ENCODE measurements at places on chromosomes 2 and 18. TPM values are rescaled to one million over a fixed set of nuclear protein-coding genes. Genes with fewer than 3 reads are reported as not detected.
A peak's percentile ranks its signal among the peaks of the same experiment; 100 is the strongest.

GRCh38 chr2:218003281-218003944 lies 618 bp upstream of the TNS1 start:
- ATAC-seq: peak; percentile 50

DNA sequence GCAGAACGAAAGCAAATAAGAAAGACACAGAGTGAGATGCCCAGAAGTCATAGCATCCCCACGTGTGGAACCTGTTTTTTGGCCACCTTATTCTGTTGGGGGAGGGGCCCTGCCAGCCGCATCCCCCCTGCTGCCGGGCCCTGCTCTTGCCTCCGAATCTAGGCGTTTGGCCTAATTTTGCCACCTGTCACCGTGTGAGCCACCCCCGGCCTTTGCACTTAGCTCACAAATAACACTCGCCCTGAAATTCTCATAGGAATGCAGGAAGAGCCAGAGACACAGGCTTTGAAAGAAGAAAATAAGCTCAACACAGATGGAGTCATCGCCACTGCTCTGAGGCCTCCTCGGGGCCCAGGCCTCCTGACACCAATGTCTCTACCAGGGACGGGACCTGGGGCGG lies 522.6 kb upstream of the SALL3 start:
- ATAC-seq: no peak

- ATAC-seq: no peak
Measured at GRCh38 chr18:60235164-60235563, 137.4 kb downstream of the MC4R start.

DNA sequence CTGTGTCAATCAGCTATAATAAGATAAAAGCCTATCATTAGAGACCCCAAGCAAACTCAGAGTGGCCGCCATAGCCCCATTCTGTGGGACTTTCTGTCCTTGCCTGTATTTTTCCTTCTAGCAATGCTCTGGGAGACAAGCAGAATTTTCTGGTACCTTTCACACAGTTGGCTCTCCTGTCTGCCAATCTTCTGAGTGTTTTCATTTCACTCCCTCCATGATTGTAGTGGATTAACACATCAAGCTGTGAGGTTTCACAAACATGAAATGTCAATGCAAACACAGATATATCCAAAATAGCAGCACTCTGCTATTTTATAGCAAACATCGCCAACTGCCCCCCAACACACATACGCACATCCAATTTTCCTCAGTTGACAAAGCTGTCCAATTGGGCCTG lies 64.9 kb downstream of the C1D start:
- no peak for ATAC-seq

GRCh38 chr2:513981-514706 lies 163.1 kb downstream of the TMEM18 start:
- ATAC-seq: no peak

- ATAC-seq: no peak
Measured at GRCh38 chr2:100146657-100146960, 4.2 kb upstream of the AFF3 start.

GRCh38 chr2:120860579-120860922 lies 124.9 kb downstream of the GLI2 start:
- no peak for ATAC-seq

GRCh38 chr18:1559563-1559962 lies 654.9 kb downstream of the ADCYAP1 start:
- ATAC-seq: no peak

GRCh38 chr2:974502-974901 lies 23.9 kb downstream of the SNTG2 start:
- no peak for ATAC-seq

DNA sequence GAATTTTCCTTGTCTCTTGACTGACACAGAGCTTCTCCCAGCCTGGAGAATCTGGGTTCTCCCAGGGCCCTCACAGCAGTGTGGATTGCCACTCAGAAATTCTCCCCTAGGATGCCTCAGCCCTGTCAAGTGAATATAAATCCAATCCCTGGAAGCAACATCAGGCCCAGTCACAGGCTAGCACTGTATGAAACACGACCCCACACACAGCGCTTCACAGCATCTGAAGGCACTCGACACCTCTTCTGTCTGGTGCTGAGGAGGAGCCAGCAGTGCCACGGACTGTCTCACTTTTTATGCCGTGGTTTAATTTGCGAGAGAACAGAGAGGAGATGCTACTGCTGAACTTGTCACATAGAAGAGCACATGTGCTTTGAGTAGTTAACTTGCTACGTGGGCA lies 164.5 kb downstream of the NAPG start:
- ATAC-seq: no peak

The CNTNAP5 gene
- not detected for total RNA-seq

The CDKL4 gene
- total RNA-seq: 1.4 TPM

The SMAD2 gene
- total RNA-seq: 143 TPM

The CFAP221 gene
- total RNA-seq: not detected

The SLC20A1 gene
- 16.6 TPM for total RNA-seq

The ATOH8 gene
- total RNA-seq: 76.6 TPM

Data from gastroesophageal sphincter (tissue), 4 donors.